CD4-positive, CD25-positive, alpha-beta regulatory T cell (primary cell): ENCODE measurements at places on chromosomes 4 and X.

GRCh38 chr4:89765966-89766365, 71.0 kb downstream of the SNCA start:
- DNase-seq: no peak

GRCh38 chrX:124347242-124347641, 879 bp downstream of the SH2D1A start:
- peak; percentile 31 for DNase-seq

DNA sequence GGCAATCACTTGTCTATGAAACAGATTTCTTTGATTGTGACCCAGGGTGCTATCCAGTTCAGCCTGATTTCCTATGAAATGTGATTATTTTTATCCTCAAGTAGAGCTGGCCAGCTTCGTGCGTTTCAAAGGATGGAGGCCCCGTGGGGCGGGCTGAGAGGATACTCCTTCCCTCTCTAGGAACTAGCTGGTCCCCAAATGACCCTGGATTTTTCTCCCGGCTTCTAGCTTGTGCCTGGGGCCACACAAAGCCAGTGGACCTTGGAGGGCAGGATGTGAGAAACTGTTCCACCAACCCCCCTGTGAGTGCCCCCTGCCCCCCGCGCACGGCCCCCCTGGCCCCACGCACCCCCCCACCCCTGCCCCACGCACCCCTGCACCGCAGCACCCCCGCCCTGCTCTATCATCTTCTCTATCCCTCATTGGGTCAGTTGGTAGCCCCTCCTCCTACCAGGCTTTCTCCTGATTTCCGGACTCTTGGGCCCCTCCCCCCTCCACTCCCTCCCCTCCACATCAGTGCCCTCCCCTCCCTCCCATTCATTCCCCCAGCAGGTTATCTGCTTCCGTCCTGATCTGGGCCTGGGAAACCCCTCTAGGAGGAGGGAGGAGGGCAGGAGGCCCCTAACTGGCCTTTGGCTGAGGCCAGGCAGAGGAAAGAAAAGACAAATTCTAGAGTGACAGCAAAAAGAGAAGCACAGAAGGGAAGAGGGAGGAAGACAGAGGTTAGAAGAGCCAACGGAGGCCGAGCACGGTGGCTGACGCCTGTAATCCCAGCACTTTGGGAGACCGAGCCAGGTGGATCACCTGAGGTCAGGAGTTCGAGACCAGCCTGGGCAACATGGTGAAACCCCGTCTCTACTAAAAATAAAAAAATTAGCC, 3.3 kb downstream of the XPNPEP2 start:
- no peak for DNase-seq

- no peak for DNase-seq
Measured at GRCh38 chrX:126552313-126553022, at the start of gene DCAF12L1. DCAF12L1 (minus strand) TSS chrX:126552814; CDS start chrX:126552608, 206 bp downstream.

- no peak for DNase-seq
Measured at GRCh38 chrX:117919755-117920154, 196.9 kb downstream of the KLHL13 start.

DNA sequence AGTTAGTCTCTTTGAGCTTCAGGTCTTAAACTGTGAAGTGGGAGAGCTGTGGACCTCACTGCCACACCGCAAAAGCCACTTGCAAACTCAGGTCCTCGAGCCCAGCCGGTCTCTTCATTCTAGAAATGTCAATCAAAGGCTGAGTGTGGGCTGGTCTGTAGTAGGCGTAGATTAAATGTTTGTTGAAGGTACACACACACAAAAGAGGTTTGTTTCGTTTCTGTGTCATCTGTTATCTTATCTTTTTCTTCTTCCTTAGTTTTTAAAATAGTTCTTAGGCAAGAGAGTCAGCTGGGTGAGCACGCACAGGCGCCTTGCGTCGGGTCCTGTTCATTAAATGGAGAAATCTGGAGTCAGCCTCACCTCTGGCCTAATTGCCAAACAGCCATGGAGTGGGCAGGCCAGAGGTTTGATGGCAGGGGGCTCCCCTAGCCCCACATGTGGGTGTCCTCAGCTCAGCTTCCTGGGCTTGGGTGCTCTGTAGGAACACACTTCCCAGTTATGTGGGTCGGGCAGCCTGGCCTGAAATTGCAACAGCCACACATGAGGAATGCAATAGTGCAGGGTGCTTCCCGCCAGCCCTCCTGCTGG, 836 bp upstream of the PSAPL1 start:
- DNase-seq: no peak

DNA sequence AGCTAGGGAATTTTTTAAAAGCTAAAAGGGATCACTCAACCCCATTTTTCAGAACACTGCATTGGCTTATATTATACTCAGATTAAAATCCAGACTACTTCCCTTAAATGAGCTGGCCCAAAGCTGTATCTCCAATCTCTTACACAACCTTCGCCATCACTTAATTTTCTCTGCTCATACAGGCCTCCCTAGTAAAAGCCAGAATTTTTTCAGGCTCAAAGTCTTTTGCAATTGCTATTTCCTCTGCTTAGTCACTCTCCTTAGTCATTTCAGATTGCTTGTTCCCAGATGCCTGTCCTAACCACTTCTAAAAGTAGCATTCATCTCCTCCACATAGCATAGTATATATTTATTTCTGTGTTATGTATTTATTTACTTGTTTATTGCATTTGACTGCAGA, 1587.9 kb upstream of the ADGRL3 start:
- no peak for DNase-seq

GRCh38 chrX:134935276-134935675, 55.5 kb upstream of the SMIM10 start:
- DNase-seq: no peak

- no peak for DNase-seq
Measured at GRCh38 chrX:43861750-43862149, 20.5 kb downstream of the MAOB start.

DNA sequence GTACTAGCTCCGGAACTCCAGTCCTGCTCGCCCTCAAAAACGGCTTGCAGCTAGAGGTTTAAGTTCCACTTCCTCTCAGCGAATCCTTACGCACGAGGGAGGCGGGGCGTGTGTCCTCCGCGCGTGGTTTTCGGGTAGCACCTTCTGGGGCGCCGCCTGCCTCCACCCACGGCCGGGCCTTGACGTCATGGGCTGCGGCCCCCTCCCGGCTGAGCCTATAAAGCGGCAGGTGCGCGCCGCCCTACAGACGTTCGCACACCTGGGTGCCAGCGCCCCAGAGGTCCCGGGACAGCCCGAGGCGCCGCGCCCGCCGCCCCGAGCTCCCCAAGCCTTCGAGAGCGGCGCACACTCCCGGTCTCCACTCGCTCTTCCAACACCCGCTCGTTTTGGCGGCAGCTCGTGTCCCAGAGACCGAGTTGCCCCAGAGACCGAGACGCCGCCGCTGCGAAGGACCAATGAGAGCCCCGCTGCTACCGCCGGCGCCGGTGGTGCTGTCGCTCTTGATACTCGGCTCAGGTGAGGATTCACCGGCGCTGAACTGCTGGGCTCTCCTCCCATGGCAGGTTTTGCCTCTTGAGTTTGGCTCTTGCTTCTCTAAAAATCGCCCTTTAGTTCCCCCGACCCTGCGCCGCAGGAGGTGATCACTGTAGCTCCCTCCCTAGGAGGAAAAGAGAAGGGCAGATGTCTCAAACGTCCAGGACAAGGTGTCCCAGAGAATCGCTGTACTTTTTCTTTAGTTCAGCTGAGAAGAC, at the start of gene AREG:
AREG (plus strand) TSS at position 246 of the 752 bp plus-strand sequence; CDS start at position 456, 210 bp downstream.
- DNase-seq: peak; percentile 82

GRCh38 chr4:86359944-86360478, at the start of gene MAPK10:
MAPK10 (minus strand) TSS chr4:86360053.
- peak; percentile 44 for DNase-seq

GRCh38 chr4:181807771-181808170, 435.4 kb upstream of the TENM3 start:
- no peak for DNase-seq

- DNase-seq: no peak
Measured at GRCh38 chr4:188341428-188341827, 202.2 kb downstream of the TRIML1 start.

- DNase-seq: no peak
Measured at GRCh38 chrX:7620560-7620959, 222.4 kb upstream of the VCX start.
